ENCODE measurements at places on chromosomes 1 and 21.

DNA sequence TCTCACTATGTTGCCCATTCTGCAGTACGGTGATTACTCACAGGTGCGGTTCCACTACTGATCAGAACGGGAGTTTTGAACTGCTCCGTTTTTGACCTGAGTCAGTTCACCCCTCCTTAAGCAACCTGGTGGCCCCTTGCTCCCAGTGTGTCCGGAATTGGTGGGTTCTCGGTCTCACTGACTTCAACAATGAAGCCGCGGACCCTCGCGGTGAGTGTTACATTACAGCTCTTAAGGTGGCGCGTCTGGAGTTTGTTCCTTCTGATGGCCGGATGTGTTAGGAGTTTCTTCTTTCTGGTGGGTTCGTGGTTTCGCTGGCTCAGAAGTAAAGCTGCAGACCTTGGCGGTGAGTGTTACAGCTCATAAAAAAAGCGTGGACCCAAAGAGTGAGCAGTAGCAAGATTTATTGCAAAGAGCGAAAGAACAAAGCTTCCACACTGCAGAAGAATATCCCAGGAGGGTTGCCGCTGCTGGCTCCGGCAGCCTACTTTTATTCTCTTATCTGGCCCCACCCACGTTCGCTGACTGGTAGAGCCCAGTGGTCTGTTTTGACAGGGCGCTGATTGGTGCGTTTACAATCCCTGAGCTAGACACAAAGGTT lies 17.6 kb upstream of the PARP1 start:
- no peak for DNase-seq

DNA sequence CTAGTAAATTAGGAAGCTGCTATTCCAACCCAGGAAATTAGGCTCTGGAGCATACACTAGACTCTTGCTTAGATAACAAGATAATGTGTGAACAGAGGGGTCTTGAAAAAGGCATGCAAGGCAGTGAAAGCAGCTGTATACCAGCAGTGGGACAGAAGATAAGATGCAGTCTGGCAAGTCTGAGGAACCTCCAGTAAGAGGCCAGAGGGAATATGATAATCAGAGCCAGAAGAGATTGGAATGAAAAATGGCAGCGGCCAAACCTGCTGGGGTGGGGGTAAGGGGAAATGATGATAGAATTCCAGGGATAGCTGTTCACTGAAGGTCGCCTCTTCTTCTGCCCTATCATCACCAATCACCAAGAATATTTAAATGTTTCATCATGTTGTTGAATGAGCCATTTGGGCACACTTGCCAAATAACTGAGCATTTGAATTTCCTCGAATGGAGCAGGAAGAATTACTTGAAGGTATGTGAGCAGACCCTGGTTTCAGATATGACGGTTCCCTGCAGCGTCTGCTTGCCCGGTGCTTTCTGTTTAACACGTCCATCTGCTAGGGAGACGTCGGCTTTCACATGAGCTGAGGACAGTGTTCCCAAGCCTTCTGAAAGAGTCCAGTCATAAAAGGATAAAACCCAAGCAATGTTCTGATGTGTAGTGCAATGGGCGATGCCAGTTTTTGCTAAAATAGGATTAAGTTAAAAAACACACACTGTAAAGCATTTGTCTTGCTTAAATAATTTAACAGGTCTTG lies 173.3 kb downstream of the RWDD3 start:
- DNase-seq = no peak

DNA sequence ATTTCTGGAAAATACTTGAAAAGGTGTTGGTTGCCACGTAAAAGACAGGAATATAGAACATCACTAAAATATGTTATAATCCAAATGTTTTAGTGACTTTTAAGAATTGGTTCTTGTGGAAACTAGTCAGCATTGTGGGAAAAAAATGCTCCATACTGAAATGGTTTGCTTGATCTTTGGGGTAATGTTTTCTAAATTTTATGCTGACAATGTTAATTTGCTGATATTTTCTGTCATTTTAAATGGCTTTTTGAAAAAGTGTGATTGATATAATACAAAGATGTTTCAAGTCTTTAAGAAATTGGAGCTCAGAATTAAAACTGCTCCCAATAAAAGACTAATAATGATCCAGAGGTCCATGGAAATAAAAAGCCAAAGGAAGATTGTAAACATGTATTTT lies 610.9 kb downstream of the ADGRL2 start:
- no peak for DNase-seq

DNA sequence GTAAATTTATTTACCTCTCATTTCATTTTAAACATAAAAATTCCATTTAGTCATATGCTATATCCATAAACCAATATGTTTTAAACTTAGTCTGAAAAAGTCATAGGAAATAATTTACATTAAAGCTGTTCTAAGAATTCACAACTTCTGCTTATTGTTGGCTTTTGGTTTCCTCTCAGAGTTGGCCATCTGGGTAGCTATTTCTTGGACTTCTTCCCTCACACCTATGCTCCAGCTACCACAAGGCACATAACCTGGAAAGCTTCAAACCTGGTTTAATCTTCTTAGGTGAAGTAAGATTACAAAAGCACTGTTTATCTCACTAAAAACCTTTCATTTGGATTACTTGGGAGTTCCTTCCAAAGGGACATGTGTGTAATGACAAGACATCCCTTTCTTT lies 29.8 kb downstream of the RBM11 start:
- no peak for DNase-seq
